ENCODE measurements at places on chromosomes 7 and 10.

DNA sequence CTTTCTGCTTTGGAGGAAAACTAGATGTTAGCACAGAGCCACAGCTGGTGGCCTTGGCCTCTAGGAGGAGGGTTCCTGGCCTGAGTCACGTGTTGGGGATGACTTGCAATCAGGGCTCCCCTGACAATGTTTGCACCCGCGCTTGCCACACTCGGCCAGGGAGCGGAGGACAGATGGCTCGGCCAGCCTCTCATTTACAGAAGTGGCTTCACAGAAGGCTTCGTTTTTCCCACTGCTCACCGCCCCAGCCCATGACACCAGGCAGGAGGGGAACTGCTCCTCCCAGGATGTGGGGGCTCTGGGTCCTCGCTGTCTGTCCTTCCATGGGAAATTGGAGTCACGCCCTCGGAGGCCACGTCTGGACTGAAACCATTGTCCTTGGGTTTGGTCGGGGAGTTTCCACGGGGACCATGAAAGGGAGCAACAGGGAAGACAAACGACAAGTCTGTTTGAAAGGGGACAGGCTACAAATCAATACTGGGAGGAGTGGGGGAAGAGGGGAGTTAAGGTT, 49.6 kb upstream of the UBE3C start:
- DNase-seq, result no peak

DNA sequence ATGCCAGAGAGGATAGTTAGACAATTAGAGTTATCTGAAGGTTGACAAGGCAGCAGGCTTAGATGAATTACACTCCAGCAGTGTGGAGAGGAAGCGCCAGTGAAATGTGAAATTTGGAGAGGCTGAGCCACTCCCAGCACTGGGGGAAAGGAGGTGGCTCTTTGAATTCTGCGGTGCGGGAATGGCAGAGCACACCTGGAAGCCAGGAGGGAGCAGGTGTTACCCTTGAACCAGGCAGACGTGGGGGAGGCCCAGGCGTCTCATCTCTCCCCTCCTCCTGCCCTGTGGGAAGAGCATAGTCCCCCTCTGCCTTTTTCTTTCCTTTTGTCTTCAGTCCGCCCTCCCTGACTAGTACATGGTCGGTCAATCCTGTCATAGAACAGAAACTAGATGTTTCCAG, 203.1 kb downstream of the DPP6 start:
- no peak for DNase-seq

GRCh38 chr10:33698033-33698432, 363.6 kb upstream of the NRP1 start:
- no peak for DNase-seq

DNA sequence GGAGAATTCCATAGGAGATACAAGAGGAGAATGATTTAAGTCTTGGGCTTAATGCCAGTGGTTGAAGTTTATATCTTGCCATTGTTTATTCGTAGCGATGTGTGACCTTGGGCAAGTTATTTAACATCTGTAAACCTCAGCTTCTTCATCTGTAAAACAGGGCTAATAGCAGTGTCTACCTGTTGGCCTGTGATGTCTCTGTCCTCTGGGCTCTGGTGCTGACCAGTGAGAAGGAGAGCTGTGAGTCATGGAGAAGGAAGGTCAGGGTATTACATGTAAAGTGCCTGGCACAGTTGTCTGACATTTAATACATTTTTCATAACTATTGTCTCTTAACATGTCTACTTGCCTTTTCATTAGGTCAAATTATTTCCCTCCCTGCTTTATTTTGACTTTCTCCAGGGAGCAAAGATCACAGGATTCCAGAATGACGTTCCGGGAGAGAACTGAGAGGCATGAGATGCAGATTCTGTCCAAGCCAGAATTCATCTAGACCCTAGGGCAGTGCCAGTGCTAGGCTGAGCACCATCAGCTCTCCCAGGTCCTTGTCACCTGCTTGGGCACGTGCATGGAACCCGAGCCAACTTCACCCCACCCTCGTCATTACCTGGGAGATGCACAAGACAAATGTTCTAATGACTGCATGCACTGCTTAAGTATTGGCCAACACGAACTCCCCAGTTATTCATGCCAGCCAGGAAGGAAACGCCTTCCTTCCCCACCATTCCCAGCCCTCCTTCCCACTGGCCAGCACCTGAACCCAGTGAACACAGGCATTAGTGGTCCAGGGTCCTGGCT, 187.9 kb downstream of the DPY19L1 start:
- DNase-seq, result no peak

DNA sequence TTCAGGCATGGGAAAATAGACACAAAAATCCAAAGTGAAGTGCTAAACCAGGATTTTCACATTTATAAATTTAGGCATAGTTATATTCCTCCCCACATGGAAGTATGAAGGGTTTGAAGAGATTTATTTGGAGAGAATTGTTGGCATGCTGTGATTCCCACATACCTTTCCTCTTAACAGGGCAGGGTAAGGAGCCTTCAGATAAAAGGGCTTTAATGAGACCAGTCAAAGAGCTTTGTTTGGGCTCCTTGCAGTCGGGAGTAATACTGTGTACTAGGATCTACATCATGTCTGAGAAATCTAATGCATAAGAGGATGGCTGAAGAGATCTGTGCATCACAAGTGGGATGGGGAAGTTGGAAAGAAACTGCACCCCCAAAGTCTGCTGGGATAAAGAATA, 140.8 kb upstream of the PTN start:
- no peak for DNase-seq

DNA sequence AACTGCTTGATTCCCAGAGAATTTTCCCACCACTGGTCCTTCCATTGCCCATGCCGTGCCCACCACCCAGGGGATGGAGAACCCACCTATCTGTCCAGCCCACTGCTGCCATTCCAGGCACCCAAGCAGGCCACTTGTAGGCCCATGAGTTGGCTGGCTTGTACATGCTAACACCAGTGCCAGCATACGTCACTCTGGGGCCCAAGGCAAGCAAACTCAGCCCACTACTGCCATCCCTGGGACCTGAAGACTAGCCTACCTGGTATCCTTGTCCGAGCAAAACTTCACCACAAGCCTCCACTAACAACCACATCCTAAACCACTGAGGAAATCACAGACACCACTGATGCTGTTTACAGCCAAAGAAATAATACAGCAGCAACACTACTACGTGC, 44.7 kb upstream of the CDK6 start:
- no peak for DNase-seq

- DNase-seq, result no peak
These were observed at the start of gene SHH for GRCh38 chr7:155811895-155812761. Gene SHH (minus strand): TSS chr7:155812463. CDS start chr7:155812122, 341 bp downstream.

DNA sequence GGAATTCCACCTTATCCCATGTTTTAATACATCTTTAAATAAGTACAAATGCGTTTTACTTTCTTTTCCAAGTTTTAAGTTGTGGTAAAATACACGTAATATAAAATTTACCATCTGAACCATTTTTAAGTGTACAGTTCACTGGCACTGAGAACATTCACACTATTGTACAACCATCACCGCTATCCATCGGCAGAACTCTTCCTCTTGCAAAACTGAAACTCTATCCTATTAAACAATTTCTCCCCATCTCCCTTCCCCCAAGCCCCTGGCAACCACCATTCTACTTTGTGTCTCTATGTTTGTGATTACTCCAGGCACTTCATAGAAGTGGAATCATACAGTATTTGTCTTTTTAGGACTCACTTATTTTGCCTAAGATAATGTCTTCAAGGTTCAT, 33.8 kb downstream of the HIP1 start:
- DNase-seq, result no peak

DNA sequence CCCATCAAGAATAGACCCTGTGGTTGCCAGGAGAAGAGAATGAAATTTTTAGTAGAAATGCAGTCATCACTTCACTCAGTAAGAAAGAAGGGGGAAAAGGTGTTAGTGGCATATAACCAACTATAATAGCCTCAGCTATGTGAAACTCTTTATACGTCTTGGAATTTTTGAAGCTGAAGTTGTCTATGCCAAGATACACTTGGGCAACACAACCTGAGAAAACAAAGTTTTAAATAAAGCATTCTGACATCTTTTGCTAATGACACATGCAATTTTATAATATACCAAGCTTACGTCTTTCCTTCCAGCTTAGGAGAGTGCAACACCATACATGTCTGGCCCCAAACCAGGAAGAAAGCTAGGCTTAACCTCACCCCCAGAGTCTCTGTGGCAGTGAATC, 40.8 kb upstream of the ZNF438 start:
- no peak for DNase-seq

- no peak for DNase-seq
These were observed 68.1 kb upstream of the GRID1 start for GRCh38 chr10:86434656-86435055.

GRCh38 chr7:51140199-51141164, 176.1 kb downstream of the COBL start:
- DNase-seq, result no peak

GRCh38 chr10:17805330-17805729, 3.8 kb upstream of the MRC1 start:
- no peak for DNase-seq

- DNase-seq, result no peak
These were observed 42.0 kb upstream of the PCLO start for GRCh38 chr7:83204715-83205114.

DNA sequence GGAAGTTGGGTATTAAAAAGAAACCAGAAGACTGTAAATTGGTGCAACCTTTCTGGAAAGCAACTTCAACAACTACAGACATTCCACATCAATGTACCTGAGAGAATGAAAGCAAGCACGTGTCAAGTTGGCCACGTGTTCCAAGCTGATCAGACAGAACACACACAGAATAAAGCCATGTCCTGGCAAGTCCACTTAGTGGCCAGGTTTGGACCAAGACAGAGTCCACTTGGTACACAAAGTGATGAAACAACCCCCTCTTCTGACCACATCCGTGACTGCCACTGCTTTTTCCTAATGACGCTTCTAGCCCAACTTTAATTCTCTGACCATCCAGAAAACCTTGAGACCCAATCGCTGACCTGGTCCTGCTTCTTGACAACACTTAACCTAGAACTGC, 109.4 kb downstream of the ABLIM1 start:
- no peak for DNase-seq

DNA sequence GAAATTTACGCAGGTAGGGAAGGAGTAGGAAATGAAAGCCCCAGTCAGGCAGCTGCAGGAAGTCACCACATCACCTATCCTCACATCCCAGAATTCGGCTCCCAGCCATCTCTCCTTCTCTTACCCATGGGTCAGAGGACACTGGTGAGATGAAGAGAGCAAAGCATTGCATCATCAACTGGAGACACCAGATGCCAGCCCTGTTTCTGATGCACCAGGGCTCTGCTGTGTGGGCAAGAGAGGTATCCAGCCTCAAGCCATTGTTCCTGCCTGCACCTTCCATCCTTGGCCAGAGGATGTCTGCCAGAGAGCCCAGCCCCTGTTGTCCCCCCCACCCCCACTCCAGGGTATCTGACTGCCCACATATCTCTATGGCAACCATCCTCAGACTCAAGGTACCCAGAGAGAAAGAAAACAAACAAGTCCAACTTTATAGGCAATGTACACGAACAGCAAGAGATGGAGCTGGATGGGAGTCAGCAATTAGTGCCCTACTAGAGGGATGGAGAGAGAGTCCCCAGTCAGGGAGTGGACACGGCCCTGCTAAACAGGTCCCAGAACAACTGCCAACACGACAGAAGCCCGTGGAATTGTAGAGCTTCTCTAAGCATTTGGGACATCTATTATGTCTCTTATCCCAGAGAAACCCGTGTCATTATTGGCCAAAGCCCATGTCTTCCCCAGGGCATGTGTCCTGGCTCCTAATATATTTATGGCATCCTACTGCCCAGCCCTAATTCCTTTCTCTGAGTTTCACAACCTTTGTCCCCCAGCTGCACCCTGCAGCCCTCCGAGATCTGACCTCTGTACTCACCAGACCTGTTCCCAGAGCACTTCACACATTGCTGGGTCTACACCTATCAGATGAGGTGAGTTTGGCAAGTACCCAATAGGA, 2.8 kb downstream of the CAMK2G start:
- no peak for DNase-seq

DNA sequence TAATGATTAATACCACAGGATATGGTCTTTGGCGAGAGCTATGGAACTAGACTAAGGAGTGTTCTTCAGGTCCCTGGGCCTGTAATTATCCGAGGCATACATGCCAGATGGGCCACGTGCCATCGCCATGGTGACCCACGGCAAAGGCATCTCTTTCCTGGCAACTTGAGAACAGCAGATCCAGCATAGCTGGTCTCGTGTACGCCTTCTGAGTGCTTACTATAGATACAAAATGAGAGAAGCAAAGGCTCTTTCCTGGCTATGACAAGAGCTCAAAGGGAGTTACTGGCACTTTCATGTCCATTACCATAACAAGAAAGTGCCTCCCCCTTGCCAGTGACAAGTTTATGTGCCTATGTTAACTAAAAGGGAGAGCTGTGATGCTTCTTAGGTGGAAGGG, 26.0 kb upstream of the GLI3 start:
- DNase-seq, result no peak

DNA sequence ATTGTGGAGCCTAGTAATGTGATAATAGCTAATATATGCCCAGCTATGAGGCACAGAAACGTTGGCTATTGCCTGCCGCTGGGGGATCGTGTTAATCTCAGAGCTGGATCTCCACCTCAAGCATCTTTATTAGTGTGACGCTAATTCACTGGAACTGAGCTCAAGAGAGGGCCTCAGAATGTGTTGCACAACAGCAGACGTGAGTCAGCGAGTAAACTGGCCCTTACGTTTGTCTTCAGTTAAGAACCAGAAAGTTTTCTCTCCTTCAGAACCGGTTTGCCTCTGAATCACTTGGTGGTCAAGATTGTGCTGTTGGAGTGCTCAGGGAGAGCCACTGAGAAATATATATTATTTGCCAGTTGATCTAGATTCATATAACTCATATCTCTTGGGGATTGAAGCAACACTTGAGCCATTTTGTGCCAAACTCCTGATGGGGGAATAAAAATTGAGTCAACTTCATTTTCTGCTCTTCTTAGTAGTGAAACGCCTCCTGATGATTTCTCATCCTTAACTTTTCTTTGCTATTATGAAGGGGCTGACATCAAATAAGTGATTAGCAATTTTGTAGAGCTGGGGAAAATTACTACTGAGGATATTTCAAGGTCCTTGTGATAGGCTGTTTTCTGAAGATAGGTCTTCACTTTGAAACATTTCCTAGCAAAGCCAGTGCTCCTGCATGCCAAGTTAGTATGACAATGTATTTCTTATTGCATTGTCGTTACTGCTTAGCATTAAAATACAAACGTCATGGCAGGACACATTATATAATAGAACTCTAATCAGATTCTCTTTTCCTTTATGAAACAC, 22.3 kb downstream of the BZW2 start:
- no peak for DNase-seq

DNA sequence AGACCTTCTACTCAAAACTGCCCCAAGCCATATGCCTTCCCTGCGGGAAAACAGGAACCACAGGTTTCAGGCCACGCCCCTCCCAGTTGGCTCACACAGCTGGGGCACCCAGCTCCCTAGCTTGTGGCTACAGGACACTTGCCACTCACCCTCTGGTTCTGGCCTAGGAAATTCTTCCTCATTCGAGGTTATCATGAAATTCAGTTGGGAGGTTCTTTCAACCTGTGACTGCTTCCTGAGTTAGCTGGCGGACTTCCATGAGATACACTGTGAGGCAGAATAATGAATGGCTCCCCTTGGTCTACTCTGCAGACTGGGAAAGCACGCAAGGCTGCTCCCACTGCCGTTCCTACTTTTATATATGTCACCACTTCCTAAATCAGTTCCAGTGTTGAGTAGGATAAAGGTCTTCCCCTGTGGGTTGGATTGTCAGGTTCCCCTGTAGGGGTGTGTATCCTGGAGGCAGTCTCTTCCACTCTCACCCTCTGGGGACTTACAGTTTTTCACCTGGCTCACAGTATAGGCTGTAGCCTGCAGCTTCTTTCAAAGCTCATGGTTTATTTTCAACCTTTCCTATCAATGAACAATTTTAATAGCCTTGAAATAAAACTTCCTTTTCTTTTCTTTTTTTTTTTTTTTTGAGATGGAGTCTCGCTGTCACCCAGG, 37.0 kb downstream of the GPR22 start:
- DNase-seq, result no peak

- DNase-seq, result no peak
These were observed 33.6 kb downstream of the FAM25A start for GRCh38 chr10:87053577-87054181.

All from effector CD4-positive, alpha-beta T cell (primary cell).